ENCODE measurements at places on chromosomes 12 and 14. TPM values are rescaled to one million over a fixed set of nuclear protein-coding genes. Genes with fewer than 3 reads are reported as not detected.

GRCh38 chr14:20294636-20295035, 11.1 kb downstream of the TTC5 start:
- no peak for DNase-seq

GRCh38 chr14:63130531-63130930, 73.7 kb upstream of the RHOJ start:
- no peak for DNase-seq

DNA sequence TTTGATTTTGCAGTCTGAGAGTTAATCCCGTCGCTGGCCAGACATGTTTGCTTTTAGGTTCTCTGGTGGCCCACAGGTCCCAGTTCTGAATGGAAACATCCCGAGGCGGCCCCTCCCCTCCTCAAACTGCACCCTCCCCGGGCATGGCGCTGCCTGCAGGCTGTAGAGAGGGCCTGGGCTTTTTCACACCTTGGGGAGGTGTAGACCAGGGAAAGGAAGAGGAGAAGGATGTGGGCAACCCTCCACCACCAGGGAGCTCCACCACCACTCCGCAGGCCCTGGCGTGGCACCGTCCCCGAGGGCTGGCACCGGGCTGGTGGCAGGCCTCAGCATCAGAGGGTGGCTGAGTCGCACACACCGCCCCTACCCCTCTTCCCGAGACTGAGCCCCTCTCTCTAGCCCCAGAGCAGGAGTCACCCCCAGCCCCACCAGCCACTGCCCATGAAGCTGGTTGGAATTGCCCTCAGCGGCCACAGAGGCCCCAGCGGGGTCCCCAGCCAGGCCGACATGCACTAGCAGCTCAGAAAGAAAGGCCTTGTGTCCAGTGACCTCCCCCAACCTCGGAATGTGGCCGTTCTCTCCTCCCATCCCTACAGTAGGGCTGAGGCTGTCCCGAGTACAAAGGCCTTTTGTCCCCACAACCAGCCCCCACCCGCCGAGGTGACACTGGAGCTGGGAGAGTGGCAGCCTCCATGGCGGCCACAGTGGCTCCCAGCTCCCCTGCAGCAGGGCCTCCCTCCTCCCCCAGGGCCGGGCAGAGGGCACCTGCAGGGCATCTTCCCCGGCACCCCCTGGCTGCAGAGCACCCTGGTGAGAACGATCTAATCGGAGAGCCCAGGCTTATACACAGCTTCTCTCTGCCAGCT, 23.5 kb upstream of the INF2 start:
- no peak for DNase-seq

- no peak for DNase-seq
Measured at GRCh38 chr14:30791522-30792351, 82.6 kb upstream of the COCH start.

DNA sequence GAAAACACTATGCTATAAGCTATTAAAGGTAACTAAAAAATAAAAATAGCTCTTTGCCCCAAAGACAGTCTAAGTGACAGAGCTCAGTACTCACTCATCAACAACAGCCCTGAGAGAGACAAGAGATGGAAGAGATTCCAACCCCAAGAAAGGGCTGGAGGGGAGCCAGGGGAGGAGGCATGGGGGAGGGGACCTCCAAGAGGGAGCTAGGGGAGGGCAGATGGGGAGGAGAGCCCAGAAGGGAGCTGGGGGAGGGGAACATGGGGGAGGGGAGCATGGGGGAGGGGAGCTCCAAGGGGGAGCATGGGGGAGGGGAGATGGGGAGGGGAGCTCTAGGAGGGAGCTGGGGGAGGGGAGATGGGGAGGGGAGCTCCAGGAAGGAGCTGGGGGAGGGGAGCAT, 7.7 kb downstream of the SSH1 start:
- DNase-seq: no peak

- no peak for DNase-seq
Measured at GRCh38 chr14:63933110-63933509, 80.3 kb downstream of the SYNE2 start.

DNA sequence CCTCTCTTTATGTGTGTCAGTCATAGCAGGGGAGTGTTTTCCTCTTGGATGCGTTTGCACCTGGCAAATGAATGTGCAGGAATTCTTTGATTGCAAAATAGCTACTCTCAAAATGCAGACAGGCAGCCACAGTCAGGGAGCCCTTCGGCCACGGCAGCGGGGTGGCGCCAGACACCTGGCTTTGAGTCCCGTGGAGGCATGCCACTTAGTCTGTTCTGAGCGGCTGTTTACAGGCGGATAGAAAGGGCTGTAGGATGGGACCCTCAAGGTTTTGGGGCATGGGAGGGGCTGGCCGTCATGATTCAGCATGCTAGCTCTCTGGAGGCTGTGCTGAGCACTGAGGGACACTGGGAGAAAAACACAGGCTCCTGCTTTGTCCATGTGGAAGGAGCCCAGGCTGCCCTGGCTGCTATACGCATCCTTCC, 117.1 kb downstream of the SLC25A47 start:
- DNase-seq: no peak

DNA sequence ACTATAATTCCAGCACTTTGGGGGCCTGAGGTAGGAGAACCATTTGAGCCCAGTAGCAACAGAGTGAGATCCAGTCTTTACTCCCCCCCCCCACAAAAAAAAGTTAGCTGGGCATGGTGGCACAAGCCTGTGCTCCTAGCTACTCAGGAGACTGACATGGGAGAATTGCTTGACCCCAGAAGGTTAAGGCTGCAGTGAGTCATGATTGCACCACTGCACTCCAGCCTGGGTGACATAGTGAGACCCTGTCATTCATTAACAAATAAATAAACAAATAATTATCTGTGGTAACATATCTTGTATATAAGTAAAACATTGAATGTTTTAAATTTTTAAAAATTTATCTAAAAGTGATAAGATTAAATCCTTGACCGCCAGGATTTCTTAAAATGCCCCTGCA, 4.8 kb downstream of the ENTPD5 start:
- DNase-seq: no peak

DNA sequence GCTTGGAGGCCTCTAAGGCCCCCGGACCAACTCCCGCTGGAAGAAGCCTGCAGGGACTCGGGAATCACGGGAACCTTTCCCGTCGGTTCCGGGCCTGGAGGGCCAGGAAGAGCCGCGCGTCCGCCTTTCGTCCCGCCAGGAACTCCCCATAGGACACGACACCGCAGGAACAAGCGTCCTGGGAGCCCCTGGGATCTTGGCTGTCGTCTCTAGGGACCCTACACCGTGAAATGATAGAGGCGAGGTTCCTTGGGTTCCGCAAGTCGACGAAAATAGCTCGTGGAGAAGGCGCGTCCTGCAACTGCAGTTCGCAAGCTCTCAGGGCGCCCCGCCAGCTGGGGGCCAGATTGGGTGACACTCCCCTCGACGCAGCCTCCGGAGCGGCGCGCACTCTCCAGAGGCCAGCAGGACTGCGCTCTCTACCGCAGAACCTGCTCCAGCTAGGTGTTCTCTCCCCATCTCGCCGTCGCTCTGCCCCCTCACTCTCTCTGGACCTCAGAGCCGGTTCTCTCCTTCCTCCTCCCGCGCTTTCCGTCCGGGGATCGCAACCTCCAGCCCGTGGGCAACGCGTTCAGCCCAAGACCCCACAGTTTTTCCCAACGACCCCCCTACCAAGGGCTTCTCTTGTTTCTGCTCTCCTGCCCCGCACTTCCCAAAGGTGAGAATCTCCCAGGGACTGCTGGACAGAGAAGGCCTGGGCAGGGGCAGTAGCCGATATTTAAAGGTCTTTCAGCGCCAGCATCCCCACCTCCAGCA, 776 bp downstream of the BMP4 start:
- DNase-seq: no peak

GRCh38 chr14:30621354-30621939, 672 bp upstream of the SCFD1 start:
- no peak for DNase-seq

- DNase-seq: no peak
Measured at GRCh38 chr14:102212356-102212755, 72.7 kb downstream of the WDR20 start.

GRCh38 chr12:47202176-47202575, 122.4 kb upstream of the AMIGO2 start:
- no peak for DNase-seq

- DNase-seq: no peak
Measured at GRCh38 chr14:91519239-91520036, 9.3 kb upstream of the PPP4R3A start.

- DNase-seq: no peak
Measured at GRCh38 chr14:92579244-92579936, 65.8 kb downstream of the RIN3 start.

DNA sequence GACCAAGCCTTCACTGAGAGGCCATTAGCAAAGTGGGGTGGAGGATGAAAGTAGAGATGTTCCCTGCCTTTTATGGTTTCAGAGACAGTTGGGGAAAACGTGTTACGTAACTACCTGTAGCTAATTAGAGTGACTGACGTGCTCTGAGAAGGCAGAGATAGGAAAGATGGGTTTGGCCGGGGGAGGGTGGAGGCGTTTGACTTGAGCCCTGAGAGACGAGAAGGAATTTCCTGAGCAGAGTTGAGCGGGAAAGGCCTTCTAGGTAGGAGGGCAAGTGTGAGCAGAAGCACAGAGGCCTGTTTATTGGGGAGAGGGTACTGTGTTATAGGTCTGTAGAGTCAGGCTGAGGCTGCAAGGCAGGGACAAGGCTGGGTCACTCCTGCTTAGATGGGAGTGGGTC, 8.6 kb downstream of the TUNAR start:
- DNase-seq: no peak

DNA sequence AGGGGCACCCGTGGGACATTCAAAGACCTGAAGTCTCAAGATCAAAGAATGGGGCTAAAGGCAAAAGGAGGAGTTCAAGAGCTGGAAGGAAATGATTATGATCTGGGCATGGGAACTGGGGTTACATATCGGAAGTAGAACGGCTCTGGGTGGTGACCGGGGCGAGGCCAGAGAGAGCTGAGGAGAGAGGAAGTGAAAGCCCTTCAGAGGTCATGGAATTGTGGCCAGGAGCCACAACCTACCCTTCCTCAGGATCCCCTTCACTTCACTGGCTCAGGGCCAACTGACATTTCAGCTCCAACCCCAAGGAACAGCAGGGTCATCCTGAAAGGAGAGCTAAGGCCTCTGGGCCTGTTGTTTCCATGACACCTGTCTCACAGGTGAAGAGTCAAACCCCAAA, 57.8 kb downstream of the GALNT16 start:
- no peak for DNase-seq

- no peak for DNase-seq
Measured at GRCh38 chr14:30162066-30162465, 234.4 kb upstream of the PRKD1 start.

DNA sequence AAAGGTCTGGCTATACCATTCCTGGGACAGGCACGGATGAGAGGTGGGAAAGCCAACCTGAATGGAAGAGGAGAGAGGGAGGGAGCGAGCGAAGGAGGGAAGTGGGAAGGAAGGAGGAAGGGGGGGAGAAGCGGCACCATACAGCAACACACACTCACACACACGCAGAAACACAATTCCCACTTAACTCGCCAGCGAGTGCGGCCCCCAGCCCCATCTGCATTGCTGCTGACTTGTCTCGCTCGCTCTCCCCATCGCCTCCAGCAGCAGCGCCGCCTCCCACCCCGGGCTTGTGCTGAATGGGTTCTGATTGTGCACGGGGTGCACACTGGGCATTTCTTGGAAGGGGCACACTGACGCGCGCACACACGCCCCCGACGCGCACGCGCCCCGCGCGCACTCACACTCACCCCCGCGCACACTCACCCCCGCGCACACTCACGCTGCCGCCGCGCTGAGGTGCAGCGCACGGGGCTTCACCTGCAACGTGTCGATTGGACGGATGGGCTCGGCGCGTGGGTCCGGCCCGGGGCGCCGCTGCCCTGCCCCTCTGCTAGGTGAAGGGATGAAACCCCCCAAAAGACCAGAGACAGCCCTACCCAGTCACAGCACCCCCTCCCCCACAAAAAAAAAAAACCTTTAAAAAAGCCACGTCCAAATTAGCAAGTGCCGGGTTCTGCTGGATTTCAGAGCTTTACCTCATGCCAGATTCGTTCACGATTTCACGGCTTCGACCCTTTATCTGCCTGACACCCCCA, 685 bp downstream of the GRIN2B start:
- DNase-seq: no peak

DNA sequence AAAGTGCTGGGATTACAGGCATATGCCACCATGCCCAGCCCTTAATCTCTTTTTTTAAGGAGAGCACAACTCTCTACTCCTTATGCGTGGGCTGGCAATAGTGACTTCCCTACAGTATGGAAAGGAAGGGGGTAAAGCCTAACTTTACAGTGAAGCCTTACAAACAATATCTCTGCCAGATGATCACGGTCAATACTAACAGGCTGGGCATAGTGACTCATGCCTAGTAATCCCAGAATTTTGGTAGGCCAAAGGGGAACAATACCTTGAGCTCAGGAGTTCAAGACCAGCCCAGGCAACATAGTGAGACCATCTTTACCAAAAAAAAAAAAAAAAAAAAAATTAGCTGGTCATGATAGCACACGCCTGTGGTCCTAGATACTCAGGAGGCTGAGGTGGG, 5.6 kb downstream of the PYM1 start:
- DNase-seq: no peak

- no peak for DNase-seq
Measured at GRCh38 chr14:81473456-81474147, 60.1 kb downstream of the SEL1L start.

- DNase-seq: no peak
Measured at GRCh38 chr12:4134448-4135263, 138.9 kb upstream of the CCND2 start.

GRCh38 chr12:105672121-105672975, 341.9 kb downstream of the C12orf75 start:
- DNase-seq: no peak

- DNase-seq: no peak
Measured at GRCh38 chr14:104249089-104249488, 110.7 kb downstream of the KIF26A start.

DNA sequence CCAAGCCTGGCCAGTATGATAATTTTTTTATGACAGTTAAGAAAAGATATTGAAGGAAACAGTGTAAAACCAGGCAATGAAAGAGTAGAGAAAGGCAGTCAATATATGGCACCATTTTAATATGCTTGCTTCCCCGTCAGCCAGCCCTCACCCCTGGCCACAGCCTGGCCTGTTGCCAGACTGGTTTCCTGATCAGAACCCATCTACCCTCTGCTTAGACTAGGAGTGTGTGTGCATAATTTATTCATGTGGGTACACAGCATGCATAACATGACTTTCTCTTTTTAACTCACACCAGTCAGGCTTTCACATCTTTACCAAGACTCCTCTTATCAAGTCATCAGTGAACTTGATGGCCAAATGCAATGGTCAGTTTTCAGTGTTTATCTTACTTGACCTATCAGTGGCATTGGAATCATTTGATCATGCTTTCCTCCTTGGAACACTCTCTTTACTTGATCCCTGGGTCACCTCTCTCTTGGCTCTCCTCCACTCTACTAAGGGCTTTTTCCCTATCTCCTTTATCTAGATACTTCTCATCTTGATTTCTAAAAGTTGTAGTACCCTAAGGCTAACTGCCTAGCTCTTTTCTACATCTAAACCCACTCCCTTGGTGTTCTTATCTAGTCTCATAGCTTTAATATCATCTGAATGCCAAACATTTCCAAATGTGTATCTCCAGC, 10.0 kb upstream of the GPR19 start:
- no peak for DNase-seq

GRCh38 chr12:21526721-21527345, 737 bp downstream of the SPX start:
- DNase-seq: no peak

The TEX52 gene
- not detected for total RNA-seq

The CNPY2 gene
- 49.4 TPM for total RNA-seq

The SUDS3 gene
- total RNA-seq: 63.2 TPM

The LYZ gene
- total RNA-seq: 8.8 TPM

The AKAP3 gene
- 0.39 TPM for total RNA-seq

The TMEM253 gene
- total RNA-seq: not detected

Measured in esophagus muscularis mucosa (tissue), 4 donors.